NCI-H2029 (cell line): ENCODE measurements at places on chromosomes 11 and 22.

DNA sequence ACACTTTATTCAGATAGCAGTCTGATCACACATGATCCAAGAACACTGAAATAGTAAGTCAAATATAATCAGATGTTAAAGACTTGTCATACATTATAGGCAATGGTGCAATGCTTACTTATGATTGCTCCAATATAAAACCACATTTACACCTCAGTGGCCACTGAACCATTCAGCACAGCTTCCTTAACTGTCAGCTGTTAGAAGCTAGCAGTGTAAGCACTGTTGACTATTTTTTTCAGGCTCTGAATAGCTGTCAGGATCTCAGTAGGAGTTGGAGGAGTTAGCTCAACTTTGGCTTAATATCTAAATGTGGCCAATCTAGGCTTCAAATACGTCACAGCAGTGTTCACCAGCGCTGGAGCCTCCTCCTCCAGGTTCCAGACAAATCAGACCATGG, 36.6 kb downstream of the METTL15 start:
- no peak for DNase-seq

DNA sequence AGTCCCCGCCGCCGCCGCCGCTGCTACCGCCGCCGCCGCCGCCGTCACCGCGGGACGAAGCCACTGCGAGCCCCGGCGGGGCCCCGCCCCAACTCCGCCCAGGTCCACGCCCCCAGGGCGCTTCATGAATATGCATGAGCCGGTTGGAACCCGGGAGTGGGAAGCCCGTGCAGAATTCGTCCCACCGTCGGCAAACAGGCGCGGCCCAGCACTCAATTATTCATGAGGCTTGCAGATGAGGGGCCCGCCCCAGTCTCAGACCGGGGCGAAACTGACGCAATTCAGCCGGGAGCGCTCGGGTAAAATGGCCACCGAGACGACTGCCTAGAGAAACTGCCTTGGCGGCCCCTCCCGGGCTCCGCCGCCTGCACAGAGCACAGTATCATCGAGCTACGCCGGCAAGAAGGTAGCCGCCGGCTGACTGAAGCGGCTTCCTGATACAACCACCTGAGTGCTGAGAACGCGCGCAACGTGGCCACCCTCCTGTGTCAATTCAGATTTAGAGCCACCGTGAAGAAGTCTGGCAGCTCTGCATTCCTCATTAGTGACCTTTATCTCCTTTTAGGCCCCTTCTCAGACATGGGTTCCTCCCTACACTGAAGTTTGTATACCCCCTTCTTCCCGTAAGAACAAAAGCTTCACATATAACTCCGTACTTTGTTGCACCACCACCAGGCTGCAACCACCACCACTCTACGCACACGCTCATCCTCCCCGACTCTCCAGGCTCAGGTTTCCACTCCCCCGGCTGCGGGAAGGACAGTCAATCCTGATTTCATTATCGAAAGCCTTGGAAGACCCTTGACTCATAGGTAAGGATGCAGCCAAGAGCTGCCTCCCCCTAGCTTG, at the start of gene TNKS1BP1:
TSS of gene TNKS1BP1 (minus strand) at position 67 of the 849 bp plus-strand sequence. CDS start 3,067 bp downstream, outside the sequence.
- DNase-seq: peak; percentile 93

- no peak for DNase-seq
These were observed 478.9 kb upstream of the ARHGAP42 start for GRCh38 chr11:100208207-100208606.

GRCh38 chr11:45507916-45508315, 157.5 kb downstream of the CHST1 start:
- no peak for DNase-seq

GRCh38 chr11:122863704-122864326, 18.7 kb upstream of the JHY start:
- peak; percentile 54 for DNase-seq

DNA sequence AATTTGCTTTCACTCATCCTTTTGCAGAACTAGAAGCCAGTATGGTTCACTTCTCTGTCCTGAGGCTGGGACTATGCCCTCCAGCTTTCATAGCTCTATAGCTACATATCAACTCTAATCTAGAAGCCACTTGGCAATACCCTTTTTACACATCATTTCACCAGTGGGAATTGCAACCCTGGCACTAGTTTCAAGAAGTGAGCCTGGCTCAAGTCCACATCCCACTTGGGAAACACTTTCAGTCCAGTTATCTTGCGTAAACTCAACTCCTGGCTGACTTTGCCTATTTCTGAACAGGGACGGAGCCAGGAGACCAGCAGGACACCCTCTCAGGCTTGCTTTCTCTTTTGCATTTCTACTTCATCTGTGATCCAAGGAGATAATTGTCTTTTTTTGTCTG, 19.9 kb upstream of the FAT3 start:
- DNase-seq: no peak

- DNase-seq: peak; percentile 53
These were observed 483 bp upstream of the HYLS1 start for GRCh38 chr11:125886997-125887372.

DNA sequence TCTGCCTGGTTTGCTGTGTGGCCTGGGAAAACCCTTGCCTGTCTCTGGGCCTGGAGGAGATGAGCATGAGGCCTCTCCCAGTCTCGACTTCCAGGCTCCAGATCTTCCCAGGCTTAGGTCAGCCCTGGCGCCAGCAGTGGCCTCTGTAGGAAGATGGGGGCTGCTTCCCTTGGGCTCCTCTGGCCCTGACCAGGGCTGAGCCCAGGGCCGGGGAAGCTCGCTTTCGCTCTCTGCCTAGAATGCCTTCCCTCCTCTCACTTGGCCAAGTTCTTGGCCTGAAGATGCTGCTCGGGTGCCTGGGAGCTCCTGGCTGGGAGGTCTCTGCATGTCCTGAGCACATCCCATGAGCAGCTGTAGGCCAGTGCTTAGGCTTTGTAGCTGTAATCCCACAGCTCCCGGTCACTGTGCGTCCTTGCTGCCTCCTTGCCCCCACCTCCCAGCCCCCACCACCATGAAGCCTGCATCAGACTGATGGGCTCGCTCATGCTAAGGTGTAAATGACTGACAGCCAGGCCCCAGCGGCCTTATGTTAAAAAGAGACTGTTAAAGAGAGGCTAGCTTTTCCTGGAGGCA, 25.5 kb downstream of the SHISAL1 start:
- no peak for DNase-seq
